ENCODE measurements at places on chromosomes 12 and 14. TPM values are rescaled to one million over a fixed set of nuclear protein-coding genes. Genes with fewer than 3 reads are reported as not detected.

DNA sequence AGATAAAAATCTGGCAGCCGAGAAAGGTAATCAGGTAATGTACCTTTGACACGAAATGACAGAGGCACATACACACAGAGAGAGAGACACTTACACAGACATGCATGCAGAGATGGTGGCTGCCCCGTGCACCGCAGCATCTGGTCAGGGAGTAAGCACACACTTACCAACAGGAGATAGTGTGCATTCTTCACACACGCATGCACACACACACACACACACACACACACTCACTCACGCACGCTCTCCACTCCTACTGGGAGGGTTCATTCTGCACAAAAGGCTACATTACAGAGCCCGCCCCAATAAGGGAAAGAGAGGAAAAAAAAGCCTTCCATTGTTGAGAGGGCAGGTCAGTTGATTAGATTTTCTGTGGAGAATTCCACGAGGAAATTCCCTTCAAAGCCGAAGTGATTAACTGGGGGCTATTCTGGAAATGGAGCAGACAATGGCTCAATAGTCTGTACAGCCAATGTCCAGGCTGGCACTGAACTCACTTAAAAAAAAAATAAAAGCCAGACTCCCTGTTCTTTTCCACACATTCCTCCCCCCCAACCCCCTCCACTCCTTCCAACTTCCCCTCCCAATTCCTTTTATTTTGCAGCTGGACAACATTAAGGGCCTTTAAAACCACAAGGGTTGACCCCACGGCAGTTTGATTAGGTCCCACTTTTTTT lies 1.4 kb upstream of the SOX5 start:
- no peak for DNase-seq

GRCh38 chr12:67525617-67525884 lies 123.0 kb upstream of the DYRK2 start:
- DNase-seq: no peak

DNA sequence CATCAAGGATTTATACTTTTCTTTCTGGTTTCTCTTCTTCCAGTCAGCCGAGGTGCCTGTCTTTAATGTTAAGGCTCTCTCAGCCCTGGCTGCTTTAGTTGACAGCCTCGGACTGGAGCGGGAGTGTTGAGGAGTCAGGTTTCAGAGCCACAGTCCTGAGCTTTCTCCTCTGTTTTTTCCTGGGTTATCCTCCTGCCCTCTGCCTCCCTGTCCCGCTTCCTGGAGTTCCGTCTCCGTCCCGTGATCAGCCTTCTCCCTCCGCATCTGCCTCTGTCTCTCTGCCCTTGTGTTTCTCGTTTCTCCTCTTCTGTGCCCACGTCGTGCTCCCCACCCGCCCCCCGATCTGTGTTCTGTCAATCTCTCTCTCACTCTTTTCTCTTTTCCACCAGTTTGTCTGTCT lies 33.0 kb downstream of the IQSEC3 start:
- no peak for DNase-seq

DNA sequence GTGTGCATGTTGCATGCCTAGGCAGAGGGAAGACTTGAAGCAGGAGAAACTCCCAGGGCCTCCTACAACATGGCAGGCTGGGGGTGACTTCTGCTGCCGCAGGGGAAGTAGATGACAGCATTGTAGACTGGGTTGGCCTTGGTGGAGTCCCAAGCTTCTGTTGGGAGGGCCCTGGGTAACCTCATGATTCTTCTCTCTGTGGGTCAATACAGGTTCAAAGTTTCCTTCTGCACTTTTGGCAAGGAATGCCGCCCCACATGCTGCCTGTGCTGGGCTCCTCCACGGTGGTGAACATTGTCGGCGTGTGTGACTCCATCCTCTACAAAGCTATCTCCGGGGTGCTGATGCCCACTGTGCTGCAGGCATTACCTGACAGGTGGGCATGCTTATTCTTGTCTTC lies 78.4 kb upstream of the RIC8B start:
- no peak for DNase-seq

GRCh38 chr12:84128117-84128991 lies 784.2 kb downstream of the SLC6A15 start:
- DNase-seq: no peak

- no peak for DNase-seq
These were observed 79.7 kb upstream of the REP15 start for GRCh38 chr12:27616356-27617142.

DNA sequence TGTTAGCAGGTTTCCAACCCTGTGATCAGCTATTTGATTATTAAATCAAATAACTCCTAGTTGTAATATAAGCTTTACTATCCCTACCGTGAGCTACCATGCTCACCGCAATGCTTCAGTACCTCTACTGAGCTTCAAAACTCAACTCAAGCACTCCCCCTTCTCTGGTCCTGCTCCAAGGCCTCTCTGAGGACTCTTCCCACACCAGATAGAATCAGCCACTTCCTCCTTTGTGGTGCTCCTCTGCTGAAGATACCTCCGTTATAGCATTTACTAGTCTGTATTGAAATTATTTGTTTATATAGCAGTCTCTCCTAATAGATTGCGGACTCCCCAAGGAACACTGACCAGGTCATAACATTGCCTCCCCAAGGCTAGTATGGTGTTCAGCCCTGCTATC lies 17.5 kb downstream of the AREL1 start:
- no peak for DNase-seq

The ERBB3 gene
- total RNA-seq: 0.97 TPM

DNA sequence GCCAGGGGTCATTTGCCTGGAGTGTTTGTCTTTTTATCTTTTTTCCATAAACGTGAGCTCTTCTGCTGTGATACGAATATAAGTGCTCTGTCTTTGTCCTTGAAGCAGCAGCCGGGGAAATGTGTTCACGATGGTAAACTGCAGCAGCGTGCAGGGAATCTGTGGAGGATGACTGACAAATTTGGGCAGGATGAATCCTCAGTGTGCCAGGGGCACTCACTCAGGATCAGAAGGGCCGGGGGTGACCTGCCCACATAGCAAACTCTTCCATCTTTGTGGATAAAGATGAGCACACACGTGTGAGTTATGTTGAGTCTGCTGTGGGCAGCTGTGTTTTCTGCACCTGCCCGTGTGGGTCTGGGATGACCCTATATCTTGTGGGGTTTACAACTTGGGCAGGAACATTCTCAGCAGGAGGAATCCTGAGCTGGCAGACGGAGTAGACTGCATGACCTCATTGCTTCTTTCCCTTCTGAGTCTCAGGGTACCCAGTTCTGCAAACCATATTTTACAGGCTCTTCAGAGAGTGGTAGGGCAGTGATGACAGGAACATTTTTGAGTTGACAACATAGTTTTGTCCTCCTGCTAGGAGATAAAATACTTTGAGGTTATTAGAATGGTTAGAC lies 711 bp downstream of the ANO4 start:
- no peak for DNase-seq

The SLC7A7 gene
- 1.6 TPM for total RNA-seq

GRCh38 chr14:33711811-33712216 lies 239.1 kb downstream of the EGLN3 start:
- no peak for DNase-seq

The OR6C74 gene
- total RNA-seq: not detected

The SLC17A8 gene
- not detected for total RNA-seq

The MUCL1 gene
- not detected for total RNA-seq

The CYP27B1 gene
- 1.7 TPM for total RNA-seq

DNA sequence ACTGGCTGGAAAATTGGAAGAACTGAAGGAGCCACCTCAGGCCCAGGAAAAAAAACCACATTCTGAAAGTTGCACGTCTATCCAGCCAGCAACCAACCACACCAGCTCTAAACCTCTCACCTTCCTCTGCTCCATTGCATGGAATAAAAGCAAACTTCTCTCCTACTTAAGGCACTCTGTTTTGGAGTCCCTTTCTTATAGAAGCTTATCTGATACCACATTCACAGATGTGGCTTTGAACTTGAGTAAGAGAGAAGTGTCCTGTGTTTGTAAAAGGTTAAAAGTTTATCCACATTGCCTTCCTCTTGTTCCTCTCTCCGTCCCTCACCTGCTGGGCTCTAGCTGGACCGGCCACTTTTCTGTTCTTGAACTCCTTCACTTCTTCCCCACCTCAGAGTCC lies 99.6 kb upstream of the PLXNC1 start:
- no peak for DNase-seq

- DNase-seq: no peak
These were observed 139.4 kb upstream of the CNTN1 start for GRCh38 chr12:40552868-40553267.

- DNase-seq: no peak
These were observed 35.2 kb upstream of the DCD start for GRCh38 chr12:54683398-54683797.

GRCh38 chr12:65756267-65756666 lies 68.0 kb upstream of the HMGA2 start:
- no peak for DNase-seq

DNA sequence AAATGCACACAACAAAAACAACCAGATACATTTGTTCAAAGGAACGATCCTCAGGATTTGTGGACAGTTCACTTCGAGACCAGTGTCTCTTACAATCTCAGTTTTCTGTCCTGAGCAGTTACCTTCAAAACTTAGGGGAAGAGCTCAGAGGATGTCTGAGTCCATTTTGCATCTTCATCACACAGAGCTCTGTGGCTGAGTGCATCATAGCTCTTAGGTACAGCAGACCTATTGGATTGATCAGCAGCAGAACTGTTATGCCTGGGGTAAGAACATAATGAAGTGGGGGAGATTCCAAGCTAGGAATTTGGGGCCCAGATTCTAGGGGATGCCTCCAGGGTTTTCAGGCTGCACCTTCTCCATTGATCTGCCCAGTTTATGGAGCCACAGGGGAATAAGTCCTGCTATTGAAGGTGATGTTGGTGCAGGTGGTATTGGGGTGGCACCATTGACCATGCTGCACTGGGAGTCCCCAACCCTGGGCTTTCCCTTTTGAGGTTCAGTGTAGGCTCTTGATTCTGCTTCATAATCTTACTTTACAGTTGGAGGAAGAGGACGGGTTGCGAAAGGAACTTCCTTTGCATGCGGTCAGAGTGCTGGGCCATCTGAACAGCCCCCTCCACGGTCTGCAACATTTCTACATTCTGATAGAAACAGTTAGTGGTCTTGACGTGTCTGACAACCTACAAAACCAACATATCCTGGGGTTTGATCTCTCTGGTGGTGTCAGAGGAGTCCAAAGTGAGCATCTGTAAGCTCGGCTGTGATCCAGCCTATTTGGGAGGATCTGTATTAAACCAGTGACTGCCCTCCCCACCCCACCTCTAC lies 112.8 kb downstream of the CHST11 start:
- no peak for DNase-seq

GRCh38 chr14:89017417-89017816 lies 193.0 kb downstream of the TTC8 start:
- no peak for DNase-seq

The KRT71 gene
- not detected for total RNA-seq

DNA sequence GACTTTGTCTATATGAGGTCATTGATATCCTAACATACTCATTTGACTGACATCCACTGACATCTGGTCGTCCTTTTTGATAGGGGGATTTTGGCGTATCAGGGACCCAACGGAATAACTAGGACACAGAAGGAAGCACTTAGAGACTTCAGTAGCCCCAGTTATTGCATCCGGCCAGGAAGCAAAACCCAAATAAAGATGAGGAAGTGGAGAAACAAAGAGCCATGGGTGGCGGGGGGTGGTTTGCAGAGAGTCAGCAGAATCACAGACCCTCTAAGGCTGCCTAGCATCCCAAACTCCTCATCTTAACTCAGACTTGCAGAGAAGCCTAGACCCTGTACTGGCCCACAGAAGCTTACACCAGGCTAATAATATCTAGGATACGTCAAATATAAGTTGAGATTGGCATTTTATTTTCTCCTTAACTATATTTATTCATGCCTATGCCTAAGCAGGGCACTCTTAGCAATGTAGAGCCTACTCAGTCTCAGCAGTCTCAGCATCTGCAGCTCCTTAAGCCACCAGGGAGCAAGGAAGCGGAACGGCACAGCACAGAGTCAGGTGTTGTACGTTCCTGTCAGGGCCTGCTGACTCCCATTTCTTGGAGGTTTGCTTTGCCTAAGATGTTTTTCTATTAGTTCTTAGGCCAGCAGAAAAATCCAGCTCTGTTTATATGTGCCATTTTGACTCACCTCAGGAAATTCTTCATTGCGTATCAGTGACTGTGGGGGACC lies 45.1 kb downstream of the KCNA1 start:
- no peak for DNase-seq

The CLECL1 gene
- not detected for total RNA-seq

The ARF3 gene
- 144 TPM for total RNA-seq

DNA sequence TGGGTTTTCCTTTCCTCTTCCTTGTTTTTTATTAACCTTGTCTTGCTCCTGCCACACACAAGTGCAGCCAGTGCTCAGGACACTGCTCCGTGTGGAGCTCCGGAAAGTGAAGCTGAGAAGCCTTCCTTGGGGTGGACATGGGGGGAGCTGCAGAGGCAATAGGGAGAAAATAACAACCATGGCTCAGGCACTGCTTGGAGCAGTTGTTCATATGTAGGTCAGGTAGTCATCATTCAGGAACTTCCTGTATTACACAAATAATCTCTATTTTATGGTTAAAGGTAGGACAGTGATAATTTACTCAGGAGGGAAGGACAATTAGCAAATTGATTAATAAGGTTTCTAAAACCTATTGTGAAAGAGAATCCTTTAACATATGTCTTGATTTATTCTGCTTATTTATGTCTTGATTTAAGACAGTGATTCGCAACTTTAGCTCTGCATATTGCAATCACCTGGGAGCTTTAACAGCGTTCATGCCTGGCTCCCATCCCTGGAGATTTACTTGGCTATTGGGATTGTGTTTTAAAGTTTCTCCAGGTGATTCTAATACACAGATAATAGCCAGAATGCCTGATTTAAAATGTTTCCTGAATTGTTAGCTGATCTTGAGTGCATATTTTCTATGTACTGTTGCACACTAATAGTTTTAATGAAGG lies 92.1 kb downstream of the ETV6 start:
- no peak for DNase-seq

GRCh38 chr12:1845886-1846285 lies 25.5 kb downstream of the LRTM2 start:
- DNase-seq: no peak

The GSG1 gene
- not detected for total RNA-seq

DNA sequence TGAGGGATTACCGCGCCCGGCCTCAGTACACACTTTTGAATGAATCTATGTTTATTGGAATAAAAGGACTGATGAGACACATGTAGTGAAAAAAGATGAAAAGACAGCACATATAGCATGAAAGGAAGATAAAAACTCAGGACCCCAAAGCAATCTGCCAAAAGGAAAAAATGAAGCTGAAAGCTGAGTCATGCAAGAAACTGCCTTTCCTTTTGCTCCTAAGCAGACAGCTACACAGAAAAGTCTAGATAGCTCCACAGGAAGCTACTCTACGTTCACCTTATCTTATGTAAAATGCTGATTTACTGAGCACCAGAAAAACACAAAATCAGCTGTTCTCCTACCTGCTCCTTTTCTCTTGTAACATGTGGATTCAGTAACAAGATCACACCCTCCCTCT lies 128.4 kb downstream of the NTF3 start:
- DNase-seq: no peak

GRCh38 chr12:108573317-108573716 lies 10.9 kb downstream of the ISCU start:
- peak; percentile 3 for DNase-seq

GRCh38 chr14:64409126-64409920 lies 21.2 kb downstream of the MTHFD1 start:
- DNase-seq: no peak

- no peak for DNase-seq
These were observed 3.8 kb upstream of the TBX3 start for GRCh38 chr12:114687802-114688201.

- no peak for DNase-seq
These were observed 108.0 kb downstream of the FIGNL2 start for GRCh38 chr12:51740536-51740935.
